NCI-H2171 treated with DMSO at 0.1 percent for 48 hours (cell line): ENCODE measurements at places on chromosomes 11 and 22.

DNA sequence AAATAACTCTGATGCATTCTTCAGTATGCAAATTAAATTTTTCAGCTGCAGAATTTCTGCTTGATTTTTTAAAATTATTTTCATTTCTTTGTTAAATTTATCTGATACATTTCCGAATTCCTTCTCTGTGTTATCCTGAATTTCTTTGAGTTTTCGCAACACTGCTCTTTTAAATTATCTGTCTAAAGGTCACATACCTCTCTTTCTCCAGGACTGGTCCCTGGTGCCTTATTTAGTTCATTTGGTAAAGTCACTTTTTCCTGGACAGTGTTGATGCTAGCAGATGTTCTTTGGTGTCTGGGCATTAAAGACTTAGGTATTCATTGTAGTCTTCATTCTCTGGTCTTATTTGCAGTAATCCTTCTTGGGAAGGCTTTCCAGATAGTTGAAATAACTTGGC lies 577.4 kb upstream of the LUZP2 start:
- no peak for DNase-seq

DNA sequence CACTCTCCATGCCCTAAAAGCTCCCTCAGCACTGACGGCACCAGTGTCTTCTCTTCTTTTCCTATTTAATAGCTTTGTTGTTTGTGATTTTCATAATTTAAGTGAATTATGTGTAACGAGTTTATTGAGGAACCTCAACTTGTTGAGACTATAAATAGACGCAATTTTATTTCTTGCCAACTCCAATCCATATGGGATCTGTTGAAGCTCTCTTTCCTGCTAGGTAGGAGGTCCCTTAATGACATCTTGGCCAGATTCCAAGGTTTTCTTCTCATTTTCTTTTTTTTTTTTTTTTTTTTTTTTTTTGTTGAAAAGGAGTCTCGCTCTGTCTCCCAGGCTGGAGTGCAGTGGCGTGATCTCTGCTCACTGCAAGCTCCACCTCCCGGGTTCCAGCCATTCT lies 14.2 kb downstream of the RTL6 start:
- peak; percentile 91 for DNase-seq

DNA sequence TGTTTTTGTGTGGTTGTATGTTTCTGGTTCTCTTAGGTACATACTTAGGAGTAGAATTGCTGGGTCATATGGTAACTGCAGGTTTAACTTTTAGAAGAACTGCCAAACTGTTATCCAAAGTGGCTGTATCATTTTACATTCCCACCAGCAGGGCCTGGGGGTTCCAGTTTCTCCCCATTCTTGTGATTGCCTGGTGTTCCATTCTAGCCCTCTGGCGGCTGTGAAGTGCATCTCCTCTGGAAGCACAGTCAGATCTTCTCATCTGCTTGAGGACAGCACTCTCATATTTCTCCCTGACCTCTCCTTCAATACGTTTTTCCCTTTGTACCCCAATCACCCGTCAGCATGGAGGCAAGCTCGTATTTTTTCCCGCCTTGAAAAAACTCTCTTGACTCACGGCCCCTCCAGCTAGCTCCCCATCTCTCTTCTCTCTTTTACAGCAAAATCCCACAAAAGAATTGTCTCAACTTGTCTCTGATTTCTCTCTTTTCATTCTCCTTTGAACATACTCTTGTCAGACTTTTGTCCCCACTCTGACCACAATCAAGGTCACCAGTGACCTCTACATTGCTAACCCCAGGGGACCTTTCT lies 56.8 kb upstream of the THY1 start:
- no peak for DNase-seq

DNA sequence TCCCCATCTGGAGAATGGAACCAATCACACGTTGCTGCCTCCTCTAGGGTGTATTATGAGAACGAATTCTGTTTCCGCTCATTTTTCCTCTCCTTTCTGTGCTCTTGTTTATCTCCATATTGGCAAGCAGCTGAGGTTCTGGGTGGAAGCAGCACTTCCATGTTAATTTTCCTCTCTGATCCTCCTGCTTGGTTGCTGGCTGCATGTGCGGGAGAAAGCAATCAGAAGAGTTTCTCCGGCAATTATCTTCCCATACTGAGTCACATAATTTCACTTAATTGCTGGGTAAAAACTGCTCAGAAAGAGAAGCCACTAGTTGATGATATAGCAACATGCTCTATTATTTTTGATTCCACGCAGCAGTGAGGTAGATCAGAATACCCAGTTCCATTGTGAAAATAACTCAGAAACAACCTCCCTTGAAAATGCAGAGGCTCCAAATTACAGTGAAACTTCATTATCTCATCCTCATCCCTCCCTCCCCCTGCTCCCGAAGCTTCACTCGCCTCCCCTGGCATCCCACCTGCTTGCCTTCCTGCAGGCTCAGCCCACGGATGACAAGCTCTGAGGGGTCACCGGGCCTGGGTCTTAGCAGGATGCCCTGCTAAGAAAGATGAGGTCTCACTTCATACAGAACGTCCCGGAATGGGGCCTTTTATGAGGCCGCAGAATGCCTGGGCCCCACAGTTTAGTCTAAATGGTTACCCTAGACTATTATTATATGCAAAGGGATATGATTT lies 20.4 kb downstream of the FXYD6 start:
- DNase-seq = no peak

DNA sequence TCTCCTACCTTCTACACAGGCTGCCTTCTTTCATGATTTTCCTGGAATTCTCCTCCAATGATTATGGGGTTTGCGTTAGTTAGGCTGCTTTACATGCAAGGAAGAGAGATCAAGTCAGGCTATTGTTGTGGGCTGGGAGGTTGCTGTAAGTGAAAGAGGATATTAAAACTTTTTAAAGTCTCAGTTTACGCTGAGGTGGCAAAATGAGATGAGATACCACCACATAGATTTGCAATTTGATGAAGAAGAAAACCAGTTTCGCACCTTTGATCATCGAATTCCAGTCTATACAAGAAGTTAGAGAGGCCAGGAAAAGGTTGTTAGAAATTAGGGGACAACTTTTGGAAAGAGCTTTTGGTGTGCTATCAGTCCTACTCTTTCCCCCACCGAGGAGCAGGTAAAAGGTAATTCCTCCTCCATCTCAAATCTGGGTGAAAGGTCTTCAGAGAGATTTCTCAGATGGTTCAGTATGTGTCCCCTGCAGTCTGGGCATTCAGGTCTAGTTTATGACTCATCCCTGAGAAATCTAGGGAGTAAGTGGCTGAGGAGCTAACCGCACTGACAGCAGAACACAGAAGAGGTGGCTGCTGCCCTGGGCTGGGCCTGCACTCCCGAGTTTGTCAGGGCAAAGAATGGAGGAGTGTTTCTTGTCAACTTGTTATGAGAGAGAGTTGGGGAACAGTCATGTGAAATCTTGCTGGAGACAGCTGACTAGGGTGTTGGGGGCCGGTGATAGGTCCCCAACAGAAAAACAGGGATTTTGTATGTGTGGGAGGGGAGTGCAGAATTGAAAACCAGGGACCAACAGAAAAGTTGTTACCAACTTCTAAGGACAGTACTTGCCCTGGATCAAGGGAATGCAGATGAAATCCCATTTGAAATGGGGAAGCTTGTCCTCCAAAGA lies 34.7 kb downstream of the CCDC83 start:
- no peak for DNase-seq

DNA sequence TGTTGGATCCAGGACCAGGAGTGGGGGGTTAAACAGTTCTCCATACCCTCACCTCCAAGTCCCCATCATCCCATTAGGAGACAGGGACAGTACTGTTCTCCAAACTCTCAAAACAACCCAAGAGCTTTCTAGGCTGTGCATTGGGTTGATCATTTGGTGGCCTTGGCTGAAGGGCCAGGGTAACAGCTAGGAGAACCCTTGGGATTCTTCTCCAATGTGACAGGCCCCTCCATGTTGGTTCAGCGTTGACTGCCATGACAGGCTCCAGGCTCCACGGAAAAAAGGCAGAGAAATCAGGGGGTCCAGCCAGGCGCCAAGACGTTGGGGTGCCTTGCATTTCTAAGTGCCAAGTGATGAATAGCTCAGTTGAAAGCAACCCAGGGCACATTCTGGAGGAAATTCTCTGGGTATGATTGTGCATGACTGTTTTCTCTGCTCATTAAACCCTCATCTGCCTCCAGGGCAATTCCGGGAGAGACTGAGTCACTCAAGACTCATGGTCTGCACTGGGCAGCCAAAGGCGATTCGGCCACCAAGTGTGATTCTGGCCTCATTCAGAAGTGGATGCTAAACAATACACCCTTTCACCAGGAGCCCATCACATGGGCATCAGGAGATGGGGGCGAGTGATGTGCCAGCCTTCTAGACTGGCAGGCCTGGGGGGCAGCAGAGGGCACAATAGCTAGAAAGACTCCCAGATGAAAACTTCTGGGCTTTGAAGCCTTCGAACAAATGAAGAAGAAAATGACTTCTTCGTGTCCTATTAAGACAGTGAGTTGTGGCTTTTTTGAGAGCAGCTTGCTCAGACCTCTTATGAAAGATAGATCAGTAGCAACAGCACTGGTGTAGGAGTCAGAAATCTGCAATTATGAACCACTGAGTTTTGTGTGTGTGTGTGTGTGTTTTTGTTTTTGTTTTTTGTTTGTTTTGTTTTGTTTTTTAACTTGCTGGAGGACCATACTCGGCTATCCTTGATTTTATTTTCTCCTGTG lies 27.7 kb downstream of the CD44 start:
- no peak for DNase-seq

DNA sequence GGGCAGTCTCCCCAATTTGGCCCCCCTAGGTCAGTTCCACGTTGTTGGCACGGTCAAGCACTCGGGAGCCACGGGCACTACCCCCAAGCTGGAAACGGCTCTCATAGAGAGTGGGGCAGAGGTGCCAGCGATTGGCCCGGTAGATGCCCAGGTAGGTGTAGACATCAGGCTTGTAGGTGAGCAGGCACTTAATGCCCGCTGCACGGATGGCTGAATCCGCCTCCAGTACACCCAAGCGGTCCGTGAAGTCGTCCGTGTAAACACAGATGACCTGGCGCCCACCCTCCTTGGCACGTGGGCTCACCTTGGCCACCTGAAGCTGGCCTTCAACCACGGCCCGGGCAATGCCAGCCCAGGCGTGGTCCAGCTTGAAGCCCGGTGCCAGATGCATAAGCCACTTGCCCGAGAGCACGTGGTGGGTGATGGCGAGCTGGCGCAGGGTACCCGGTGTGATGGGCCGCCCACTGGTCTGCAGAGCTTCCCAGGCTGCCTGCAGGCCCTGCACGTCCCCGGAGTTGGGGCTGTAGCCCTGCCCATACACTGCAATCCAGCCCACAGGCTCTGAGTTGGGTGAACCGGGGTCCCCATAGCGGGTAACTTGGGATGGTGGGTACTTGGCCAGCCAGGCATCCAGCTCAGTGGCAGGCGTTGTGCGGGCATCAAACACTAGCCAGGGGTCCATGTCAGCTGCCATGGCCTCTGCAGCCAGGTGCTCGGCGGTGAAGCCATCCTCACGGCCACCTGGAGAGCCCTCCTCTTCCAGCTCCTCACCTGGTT lies 1.2 kb downstream of the C11orf68 start:
- DNase-seq = no peak

GRCh38 chr22:41557401-41558240 lies 3.2 kb upstream of the CSDC2 start:
- peak; percentile 84 for DNase-seq

- DNase-seq = no peak
Measured at GRCh38 chr11:46242041-46242951, 35.2 kb upstream of the CREB3L1 start.

DNA sequence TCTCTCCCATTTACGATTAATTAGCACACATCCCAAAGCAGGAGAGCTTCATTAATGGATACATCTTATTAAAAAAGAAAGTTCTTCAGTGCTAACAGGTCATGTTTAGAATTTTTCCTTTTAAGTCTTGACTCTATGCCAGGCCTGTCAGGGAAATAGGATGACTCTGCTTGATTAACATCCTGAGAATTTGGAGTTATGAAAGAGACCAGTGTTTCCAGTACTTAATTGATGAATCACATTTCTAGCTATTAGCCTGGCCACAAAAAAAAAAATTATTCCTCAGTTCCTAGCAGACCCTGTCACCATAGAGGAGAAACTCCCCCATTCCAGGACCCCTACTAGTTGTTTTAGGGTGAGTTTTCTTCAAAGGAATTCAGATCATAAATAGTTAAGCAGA lies 23.6 kb upstream of the ME3 start:
- DNase-seq = no peak

- DNase-seq = no peak
Measured at GRCh38 chr11:31806186-31806927, 4.8 kb downstream of the PAX6 start.

GRCh38 chr11:116927163-116927974 lies 89.9 kb upstream of the APOA1 start:
- DNase-seq = peak; percentile 17

GRCh38 chr22:25650833-25651232 lies 86.4 kb downstream of the GRK3 start:
- no peak for DNase-seq

GRCh38 chr22:36467946-36468345 lies 13.5 kb downstream of the TXN2 start:
- no peak for DNase-seq

DNA sequence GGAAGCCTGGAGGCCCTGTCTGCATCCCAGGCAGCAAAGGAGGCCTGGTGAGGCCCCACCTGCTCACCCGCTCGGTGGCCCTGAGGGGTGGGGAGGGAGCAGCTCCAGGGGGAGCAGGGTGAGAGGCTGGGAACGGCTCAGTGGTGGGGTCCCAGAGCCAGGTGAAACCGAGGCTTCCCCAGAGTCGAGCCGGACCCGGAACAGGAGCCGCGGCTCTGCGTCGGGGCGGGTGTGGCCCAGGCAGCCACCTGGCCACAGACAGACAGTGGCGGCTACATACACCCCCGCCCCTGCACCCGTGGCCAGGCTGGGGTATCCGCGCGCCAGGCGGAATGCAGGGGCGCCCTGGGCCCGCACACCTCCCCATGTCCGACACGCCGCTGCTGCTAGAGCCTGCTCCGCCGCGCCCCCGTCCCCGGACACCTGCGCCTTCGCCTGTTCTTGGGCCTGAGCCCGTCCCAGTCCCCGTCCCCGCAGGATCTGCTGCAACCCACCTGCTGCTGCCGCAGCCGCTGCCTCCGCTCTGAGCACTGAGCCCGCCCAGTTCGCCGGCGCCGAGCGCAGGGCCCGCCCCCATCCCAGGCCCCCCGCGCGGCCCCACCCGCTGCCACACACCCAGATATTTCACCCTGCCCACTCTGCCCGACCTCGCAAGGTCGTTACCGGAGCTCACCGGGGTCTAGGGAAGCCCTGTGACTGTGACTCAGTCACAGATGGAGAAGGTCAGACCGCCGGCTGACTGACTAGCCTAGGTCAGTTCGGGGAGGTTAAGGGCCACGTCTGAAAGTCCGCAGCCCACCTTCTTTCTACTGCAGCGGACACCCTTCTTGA lies at the start of gene SLC7A4:
Gene SLC7A4 (minus strand): TSS at position 525 of the 831 bp plus-strand sequence. CDS start 749 bp downstream, outside the sequence.
- DNase-seq = peak; percentile 58

- DNase-seq = no peak
Measured at GRCh38 chr22:39815932-39816331, 77.6 kb downstream of the ENTHD1 start.

- no peak for DNase-seq
Measured at GRCh38 chr22:24160546-24160945, 20.7 kb upstream of the SUSD2 start.

- DNase-seq = peak; percentile 58
Measured at GRCh38 chr11:43575913-43576310, 104.6 kb upstream of the HSD17B12 start.

- no peak for DNase-seq
Measured at GRCh38 chr11:45876401-45876800, 9.1 kb upstream of the MAPK8IP1 start.

- DNase-seq = no peak
Measured at GRCh38 chr11:78453140-78453935, 35.7 kb upstream of the GAB2 start.

- no peak for DNase-seq
Measured at GRCh38 chr11:12525466-12526055, 148.2 kb downstream of the PARVA start.
